ENCODE measurements at places on chromosomes 16 and 17.
A peak's percentile ranks its signal among the peaks of the same experiment; 100 is the strongest.

- DNase-seq = no peak
These were observed 15.4 kb downstream of the TBX4 start for GRCh38 chr17:61467416-61468262.

- no peak for DNase-seq
These were observed 38.5 kb downstream of the RPH3AL start for GRCh38 chr17:313911-314613.

DNA sequence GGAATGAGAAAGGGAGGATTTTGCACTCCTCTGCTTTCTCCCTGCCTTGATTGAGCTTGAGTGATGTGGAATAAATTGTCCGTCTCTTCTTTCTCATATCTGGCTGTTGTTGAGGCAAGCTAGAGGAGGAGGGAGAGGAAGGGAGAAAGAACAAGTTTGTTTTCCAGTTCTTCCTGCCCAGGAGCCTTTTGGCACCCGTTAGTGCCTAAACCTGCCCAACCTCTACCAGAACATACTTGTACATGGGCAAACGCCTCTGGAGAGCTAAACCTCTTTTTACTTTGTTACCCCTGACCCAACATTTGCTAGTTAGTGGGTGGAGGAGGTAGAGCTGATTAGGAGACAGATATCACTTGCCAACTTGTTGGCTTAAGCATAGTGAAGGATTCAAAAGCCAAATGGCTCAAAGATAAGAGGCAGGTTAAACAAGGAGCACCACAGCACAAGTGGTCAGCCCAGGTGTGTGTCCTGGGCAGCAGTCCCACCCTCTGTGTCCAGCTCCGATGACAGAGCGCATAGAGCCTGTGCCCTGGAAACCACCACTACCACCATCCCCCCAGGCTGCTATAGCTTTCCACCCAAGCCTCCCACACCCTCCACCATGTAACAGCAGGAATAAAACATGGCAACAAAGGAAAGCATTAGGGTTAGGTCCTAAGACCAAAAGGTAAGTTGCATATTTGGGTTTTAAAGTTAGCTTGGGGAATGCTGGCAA, 6.5 kb downstream of the ODF4 start:
- DNase-seq = no peak

DNA sequence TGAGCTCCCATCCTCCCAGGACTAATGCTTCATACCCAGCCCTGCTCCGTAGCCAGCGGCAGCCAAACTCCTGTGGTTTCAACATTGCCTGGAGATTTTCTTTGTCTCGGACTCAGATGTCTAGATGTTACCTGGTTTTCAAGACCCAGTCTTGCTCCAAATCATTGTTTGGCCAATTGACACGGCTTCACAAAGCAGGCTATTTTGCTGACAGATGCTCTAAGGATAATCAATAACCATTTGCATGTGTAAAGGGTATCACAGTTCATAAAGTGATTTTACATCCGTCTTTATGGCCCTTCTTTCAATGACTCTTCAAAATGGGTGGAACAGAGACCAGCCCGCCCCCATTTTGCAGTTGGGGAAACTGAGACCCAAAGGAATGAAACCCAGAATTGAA, 153.4 kb downstream of the SALL1 start:
- DNase-seq = no peak

DNA sequence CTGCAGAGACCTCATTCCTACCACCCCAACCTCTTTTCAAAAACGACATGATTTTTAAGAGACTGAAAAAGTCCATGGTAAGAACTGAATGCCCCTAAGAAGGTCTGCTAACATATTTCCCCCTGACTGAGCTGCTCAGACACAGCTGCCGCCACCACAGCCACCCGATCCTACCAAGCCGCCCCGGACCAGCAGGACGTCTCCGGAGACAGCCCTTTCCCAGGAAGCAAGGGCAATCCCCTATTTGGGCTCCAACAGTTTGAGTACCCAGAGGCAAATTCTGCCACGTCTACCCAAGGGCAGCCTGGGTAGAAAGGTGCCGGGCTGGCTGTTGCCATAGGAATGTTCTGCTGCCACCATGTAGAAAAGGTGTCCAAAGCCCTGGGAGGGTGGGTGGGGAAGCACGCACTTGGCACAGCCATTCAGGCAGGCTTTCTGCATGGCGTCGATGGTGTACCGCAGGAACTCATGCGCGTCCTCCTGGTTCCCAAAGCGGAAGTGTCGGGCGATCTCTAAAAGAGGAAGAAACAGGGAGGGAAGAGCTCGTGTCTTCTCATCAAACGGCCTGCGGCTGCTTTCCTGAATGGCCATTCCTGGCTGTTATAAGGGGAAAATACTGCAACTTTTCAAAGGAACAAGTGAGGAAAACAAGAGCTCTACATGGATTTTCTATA, 13.6 kb downstream of the USP36 start:
- DNase-seq = no peak

- peak; percentile 84 for DNase-seq
These were observed 552.3 kb downstream of the TOX3 start for GRCh38 chr16:51994597-51994996.
